Fibroblast of mammary gland (primary cell): ENCODE measurements at places on chromosomes 7 and 10.

DNA sequence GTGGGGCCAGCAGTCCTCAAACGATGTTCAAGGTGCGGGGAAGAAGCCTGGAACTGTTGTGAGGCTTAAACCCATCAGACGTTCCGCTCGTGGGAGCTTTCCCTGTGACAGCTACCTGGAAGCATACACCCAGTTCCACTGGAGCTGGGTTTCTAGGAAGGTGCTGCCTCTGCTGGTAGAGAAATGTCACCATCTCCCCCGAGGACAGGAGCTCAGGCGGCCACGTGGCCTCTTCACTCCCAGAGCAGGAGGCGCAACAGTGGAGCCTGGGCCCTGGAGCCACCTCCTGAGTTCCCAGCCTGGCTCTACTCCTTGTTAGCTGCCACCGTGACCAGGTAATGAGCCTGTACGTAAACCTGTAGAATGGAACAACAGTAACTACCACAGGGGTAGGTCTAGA is 156.1 kb downstream of the ADARB2 start:
- DNase-seq = no peak

- peak; percentile 4 for DNase-seq
Observed at GRCh38 chr7:111274857-111275256, 183.9 kb downstream of the LRRN3 start.

DNA sequence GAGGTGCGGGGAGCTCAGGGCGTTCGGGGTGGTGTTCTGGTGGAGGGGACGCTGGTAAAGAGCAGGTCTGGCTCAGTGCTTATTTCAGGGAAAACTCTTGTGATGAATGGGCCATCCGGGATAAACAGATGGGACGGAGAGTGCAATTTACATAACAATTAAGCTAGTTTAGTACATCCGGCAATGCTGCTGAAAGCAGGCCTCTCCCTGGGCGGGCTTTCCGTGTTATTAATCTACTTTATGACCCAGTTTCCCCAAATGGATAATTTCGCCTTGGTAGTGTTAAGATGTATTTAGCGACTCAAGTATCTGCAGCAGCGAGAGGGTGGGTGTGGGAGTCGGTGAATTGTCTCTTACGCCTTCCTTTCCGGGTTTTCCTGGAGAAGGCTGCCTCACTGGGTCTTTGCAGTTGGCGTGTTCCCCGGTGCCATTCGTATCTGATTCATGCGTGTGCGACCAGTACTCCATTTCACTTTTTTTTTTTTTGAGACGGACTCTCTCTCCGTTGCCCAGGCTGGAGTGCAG is 25.2 kb downstream of the FOXK1 start:
- no peak for DNase-seq

- DNase-seq = peak; percentile 71
Observed at GRCh38 chr10:16853201-16853600, 36.0 kb upstream of the RSU1 start.

GRCh38 chr10:93026072-93026471 is 34.5 kb upstream of the CYP26C1 start:
- no peak for DNase-seq

DNA sequence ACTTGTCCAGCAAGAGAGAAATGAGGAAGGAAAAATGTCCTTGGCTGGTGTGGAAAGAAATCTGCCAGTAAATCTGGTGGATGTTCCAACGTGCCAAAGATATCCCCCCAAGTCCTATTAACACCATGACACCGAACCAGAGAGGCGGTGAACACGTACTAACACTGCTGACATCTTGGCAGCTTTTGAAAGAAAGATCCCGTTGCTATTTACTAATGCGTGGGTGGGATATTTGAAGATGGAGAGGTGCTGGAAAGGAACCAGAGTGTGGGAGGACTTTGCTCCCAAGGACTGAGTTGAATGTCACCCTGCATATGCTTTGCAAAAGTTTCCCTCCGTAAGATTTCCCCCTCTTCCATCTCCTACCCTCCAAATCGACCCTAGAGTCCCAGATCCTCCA is 7.9 kb downstream of the CCDC3 start:
- DNase-seq = peak; percentile 5

GRCh38 chr10:104913390-104913789 is 272.3 kb downstream of the SORCS3 start:
- no peak for DNase-seq

DNA sequence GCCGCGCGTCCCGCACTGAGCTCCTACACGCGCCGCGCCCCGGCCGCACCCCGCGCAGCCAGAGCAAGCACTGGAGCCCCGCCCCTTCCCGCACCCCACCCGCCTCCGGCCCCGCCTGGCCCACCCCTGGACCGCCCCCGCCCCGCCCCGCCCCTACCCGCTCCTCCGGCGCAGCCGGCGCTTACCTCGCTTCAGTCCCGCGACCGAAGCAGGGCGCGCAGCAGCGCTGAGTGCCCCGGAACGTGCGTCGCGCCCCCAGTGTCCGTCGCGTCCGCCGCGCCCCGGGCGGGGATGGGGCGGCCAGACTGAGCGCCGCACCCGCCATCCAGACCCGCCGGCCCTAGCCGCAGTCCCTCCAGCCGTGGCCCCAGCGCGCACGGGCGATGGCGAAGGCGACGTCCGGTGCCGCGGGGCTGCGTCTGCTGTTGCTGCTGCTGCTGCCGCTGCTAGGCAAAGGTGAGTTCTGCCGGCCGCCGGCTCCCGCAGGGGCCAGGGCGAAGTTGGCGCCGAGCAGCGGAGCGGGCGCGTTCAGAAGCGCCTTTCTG is at the start of gene RET:
RET (plus strand) TSS at position 194 of the 545 bp plus-strand sequence; CDS start at position 384, 190 bp downstream.
- DNase-seq = no peak

DNA sequence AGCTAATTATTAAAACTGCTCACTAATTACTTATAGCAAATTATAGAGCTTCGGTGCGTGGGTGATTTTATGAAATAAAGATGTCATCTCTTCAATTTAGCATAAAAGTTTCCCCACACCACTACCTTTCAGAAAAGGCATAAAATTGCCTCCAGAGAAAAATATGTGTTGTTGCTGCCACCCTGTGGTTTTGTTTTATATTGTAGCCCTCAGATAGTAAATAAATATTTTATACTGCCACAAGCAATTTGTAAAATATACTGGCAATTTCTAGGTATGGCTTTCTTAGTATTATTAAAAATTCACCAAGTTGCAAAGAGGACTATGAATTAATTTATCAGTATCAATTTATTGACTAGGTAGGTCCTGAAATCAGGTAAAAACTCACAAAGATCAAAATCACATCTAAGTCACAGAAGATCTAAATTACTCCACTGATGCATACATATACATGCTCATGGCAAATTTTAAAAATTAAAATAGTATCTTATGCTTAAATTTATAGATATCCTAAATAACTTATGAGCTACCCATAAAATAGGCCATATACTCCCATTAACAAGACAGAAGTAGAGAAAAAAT is 26.5 kb downstream of the ASNS start:
- peak; percentile 34 for DNase-seq

DNA sequence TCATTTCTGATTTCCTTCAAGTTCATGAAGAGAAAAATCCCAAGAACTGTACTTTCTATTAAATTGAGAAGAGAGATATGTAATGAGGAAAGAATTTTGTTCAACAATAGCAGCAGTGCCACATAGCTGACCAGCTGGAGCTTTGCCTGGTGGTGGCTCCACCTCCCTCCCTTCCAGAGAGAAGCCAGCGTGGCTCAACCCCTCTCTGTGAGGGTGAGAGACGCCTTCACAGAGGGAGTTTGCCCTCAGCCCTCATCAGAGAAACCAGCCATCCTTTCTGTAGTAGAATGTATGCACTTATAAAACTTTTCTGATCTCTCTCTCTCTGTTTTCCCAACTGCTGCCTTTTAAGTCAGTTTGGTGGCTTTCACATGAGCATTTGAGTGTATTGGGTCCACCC is 20.5 kb upstream of the COL1A2 start:
- DNase-seq = peak; percentile 89

GRCh38 chr7:7156663-7157062 is 25.7 kb upstream of the C1GALT1 start:
- no peak for DNase-seq
